ENCODE measurements at places on chromosomes 16 and 17. TPM values are rescaled to one million over a fixed set of nuclear protein-coding genes. Genes with fewer than 3 reads are reported as not detected.

DNA sequence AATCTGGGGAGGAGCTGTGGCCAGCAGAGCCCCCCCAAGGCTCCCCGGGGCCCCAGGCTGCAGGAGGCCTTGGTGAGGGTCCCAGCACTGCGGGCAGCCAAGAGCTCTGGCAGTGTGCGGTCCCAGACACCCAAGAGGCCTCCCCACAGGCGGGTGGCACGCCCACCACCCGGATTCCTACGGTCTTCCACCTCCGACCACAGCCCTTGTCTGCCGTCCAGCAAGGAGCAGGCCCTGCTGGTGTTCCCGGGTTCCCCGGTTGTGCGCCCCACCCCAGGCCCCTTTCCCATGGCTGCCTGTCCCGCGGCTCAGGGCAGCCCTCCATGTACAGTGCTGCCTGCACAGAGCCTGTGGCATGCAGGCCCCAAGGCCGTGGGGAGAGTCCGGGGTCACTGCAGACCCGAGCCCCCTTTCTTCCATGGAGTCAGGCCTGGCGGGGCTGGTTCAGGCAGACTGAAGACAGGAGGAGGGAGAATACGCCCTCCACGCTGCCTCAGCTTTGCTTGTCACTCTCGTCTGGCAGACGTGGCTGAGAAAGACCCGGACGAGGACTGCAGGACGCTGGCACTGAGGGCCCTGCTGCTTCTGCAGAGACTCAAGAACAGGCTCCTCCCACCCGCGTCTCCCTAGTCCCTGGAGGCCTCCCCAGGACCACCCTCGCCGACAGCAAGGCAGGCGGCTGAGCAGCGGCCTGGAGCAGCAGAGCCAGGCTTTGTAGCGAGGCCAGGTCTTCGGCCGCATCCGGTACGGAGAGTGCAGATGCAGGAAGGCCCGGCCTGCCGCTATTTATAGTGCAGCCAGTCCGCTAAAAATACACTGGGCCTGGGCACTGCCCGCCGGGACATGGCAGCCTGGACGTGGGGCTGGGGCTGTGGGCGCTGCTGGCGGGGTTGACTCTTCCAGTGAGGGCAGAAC, 16.4 kb downstream of the TELO2 start:
- DNase-seq = peak; percentile 55

GRCh38 chr16:55658898-55659420, 3.2 kb downstream of the SLC6A2 start:
- DNase-seq = no peak

GRCh38 chr17:40602445-40603443, 37.5 kb upstream of the CCR7 start:
- DNase-seq = no peak

DNA sequence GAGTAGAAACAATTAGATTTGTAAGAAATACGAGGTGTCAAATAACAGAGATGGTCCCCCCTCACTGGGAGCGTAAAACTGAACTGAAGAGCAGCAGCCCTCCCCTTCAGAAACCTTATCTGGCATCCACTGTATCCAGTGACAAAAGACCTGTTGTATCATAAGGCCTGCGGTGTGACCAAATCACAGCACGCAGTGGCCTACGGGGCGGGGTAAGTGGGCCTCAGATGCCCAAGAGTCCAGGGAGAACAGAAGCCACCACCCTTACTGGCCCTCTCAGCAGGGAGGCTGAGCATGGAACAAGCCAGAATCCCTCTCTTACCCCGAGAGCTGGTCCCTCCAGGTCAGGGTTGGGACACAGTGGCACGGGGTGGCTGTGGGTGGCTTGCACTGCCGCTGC, 5.5 kb downstream of the JMJD6 start:
- no peak for DNase-seq

DNA sequence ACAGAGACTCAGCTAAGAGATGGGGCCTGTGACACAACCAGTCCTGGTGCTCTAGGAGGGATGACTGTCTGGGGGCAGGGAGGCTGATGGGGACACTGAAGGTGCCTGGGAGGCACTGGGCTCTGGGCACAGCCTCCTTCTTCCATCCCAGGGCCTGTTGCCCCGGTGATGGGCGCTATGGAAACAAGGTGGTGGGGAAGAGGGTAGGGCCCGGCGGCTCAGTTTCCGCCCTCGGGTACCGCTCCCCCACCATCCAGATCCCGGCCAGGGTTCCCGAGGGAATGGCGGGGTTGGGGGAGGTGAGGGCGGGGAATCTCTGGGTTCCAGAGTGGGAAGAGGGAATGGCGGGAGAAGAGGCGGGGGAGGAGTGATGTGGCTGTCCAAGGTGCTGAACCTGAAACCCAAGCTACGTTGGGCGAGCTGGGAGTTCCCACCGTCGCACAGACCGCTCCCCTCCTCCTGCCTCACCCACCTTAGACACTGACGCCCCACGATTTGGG, 981 bp downstream of the KCNH4 start:
- DNase-seq = peak; percentile 61

DNA sequence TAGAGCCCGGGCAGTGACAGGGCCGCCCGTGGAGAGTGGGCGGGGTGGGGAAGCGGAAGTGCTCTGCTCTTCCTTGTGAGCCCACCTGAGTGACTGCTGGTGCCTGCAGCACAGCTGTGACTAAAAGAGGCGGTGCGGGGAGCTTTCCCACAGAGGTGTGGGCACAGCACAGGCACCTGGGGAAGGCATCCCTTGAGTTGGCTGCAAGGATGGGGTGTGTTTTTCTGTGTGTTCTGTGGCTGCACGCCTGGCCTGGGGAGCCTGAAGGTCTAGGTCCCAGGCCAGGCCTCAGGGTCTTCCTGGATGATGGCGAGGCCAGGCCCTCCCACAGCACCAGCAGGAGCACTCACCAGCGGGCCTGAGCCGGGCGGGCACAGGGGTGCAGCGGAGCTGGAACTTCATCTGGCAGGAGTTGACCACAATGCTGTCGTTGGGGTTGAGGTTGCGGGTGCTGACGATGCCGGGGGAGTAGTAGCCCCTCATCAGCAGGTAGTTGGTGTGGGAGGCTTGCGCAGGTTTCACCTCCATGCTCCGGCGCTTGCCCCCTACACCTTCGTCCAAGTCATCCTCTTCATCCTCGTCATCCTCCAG, 67.1 kb downstream of the IL21R start:
- DNase-seq = no peak

- peak; percentile 8 for DNase-seq
Measured at GRCh38 chr17:67891481-67892119, 66.3 kb downstream of the BPTF start.

DNA sequence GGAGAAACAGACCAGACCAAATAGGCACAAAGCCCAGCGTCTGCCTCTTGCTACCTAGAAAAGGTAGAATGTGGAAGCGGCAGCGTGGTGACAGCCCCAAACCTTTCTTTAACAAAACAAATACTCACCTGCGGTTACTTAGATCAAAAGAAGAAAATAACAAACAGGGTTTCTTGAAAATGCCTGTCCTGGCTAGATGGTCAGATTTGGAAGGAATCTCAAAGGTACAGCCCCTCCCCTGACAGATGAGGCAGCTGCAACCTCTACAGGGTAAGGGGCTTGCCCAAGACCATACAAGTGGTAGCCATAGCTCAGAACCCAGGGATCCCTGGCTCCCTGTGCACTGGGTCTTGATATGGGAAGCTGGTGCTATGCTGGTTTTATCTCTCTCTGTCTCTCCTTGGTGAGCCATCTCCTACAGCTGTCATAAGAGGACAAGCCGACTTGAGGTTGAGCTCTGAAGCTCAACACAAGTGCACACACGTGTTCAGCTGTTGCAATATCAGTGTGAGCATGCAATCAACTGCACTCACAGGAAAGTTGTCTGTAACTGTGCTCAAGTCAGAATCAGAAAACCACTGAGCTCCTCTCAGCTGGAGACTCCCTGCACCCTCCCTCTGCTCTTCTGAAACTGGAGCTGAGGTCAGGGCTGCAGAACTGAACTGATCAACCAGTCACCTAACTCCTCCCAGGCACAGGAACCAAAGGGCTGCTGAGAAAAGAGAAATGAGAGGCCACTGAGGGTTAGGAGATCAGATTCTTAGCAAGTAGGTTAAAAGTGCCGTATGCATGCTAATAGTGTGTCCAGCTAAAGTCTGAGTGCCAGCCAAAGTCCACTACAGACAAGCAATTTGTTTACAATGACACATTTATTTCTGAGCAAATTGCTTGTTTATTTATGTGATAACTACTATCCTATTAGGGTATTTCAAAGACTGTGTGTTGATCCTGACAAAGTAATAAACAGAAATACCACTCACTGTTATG, 6.1 kb upstream of the RNF157 start:
- DNase-seq = no peak

- no peak for DNase-seq
Measured at GRCh38 chr17:75489511-75489955, 25.8 kb downstream of the CASKIN2 start.

DNA sequence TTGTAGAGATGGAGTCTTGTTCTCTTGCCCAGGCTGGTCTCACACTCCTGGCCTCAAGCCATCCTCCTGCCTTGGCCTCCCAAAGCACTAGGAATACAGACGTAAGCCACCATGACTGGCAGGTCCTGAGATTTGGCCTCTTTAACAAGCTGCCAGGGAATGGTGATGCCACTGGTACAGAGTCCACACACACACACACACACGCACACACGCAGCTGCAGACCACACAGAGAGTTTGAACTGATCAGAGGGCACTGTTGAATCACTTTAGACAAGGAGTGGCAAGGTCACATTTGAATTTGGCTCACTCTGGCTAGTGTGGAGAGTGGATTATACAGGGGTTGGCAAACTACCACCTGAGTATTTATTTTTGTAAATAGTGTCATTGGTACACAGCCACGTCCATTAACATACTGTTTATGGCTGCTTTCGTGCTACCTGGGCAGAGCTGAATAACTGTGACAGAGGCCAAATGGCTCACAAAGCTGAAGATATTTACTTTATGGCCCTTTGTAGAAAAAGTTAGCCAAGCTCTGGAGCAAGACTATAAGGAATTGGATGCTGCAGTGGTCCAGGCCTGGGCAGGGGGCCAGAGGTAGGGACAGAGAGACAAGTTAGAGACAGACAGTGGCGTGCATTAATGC, 9.9 kb downstream of the ITPRIPL2 start:
- DNase-seq = no peak

- peak; percentile 28 for DNase-seq
Measured at GRCh38 chr17:17403899-17404576, 72.8 kb upstream of the MED9 start.

GRCh38 chr16:81818568-81818896, 39.4 kb downstream of the PLCG2 start:
- no peak for DNase-seq

DNA sequence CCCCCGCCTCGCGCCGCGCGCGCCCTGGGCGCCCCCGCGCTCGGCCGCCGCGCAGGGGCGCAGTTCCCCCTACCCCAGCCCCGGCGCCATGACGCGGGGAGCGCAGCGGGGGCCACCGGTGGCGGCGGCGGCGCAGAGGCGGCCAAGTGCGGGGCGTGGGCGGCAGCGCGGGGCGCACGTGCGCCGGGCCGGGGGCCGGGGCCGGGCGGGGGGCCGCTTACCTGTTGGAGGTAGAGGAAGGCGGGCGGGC, 108.3 kb downstream of the ENGASE start:
- DNase-seq = no peak

The RNF167 gene
- total RNA-seq = 13.5 TPM

The CBLN1 gene
- total RNA-seq = not detected

The TNS4 gene
- total RNA-seq = not detected

The P3H4 gene
- 51.2 TPM for total RNA-seq

The TMEM92 gene
- total RNA-seq = not detected

The ABCA6 gene
- total RNA-seq = 19.0 TPM

The SAMD14 gene
- total RNA-seq = 3.5 TPM

Measured in lung microvascular endothelial cell (primary cell).